Fibroblast of skin of right quadriceps (primary cell): ENCODE measurements at places on chromosomes 13 and 19.

- peak; percentile 84 for DNase-seq
Observed at GRCh38 chr19:9323557-9323918, 441 bp upstream of the ZNF559 start.

DNA sequence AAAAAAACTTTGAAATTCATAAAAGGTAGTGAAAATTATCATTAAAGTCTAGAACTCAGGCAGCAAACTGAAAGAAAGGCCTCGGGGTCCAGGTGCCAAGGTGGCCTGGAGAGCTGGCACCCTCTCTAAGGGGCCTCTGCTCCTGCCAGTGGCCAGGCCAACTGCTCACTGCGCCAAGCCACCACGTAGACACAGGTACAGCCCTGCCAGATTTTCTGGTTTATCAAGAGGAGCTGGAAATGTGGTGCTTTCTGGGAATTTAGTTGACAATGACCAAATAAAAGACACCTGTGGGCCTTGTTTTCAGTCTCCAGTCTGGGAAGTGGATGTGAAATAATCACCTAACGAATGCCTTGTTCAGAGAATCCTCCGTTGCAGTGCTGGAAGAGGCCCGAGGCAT, 22.8 kb downstream of the ZNF574 start:
- no peak for DNase-seq

DNA sequence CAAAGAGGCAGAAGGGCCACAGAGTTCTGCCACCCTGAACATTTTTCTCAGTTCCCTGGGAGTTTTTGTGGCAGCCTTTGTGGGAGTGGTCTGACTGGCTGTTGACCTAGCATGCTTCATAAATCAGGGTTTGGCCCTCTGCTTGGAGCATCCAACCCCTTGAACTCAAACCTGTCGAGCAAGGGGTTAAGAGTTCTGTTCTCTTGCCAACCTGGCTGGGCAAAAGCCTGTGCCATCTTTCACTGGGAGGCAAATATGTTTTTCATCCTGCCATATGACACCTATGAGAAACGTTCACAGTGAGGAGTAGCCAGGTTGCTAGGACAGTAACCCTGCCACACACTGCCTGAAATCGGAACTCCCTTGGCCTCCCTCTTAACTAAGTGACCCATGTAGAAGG, 7.7 kb upstream of the TEX26 start:
- DNase-seq, result no peak

DNA sequence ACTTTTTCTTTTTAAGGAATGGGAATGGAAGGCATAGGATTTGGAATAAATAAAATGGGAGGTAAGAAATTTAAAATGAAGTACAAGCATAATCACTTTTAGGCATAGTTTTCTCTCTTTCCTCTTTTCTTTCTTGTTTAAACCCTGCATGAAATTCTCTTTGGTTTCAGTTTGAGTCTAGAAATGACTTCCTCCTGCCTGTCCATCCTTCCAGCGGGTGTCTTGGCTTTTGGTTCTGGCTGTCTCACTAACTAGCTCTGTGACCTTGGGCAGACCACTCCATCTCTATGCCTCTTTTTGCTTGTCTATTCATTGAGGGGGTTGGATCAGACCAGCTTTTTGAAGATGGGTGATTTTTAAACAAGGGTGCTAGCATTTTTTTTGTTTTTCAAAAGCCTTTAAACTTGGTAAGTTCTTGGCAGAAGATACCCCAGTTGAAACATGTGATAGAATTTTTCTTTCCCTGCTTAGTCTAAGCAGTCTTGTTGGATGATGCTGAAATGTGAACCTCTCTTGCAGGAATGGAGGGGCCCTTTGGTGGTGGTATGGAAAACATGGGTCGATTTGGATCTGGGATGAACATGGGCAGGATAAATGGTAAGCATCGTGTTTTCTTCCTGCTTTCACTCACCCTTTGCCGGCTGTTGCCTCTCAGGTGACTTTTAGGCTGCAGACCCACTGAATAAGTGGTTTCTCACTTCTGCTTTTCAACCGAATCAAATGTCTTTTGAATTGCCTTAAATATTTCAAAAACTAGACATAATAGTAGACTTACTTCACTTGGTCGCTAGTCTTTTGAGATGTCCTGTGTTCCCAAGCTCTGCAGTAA, 28.6 kb downstream of the PRAM1 start:
- no peak for DNase-seq

DNA sequence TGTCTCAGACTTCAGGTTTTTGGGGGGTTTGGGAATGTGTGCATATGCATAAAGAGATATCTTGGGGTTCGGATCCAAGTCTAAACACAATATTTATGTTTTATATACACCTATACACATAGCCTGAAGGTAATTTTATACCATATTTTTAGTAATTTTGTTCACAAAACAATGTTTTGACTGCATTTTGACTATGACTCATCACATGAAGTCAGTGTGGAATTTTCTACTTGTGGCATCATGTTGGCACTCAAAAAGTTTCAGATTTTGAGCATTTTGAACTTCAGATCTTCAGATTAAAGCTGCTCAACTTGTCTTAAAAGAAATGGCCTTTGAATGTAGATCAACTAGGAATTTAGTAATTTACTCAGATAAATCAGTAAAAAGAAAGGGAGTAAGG, 712.9 kb upstream of the GPC6 start:
- DNase-seq, result no peak

- no peak for DNase-seq
Observed at GRCh38 chr19:16018106-16018755, 58.1 kb upstream of the TPM4 start.

DNA sequence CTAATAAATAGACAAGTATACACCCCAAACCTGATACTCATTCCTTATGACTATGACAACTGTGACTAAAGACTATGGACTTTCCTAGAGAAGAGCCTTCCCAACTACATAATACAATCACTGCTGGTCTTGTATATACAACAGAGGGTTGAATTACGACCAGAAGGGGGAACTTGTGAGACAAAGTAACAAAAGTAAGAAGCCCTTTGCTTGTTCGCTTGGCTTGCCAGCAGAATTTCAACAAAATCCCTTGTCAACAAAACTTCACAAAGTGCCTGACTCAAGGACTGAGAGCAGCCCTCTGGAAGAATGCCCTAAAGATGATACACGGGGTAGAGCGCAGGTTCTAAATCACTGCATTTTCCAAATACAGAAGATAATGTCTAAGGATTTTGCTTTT, 99.4 kb downstream of the WASF3 start:
- DNase-seq, result no peak

GRCh38 chr19:48660852-48661710, 11.7 kb downstream of the NTN5 start:
- DNase-seq, result peak; percentile 85

DNA sequence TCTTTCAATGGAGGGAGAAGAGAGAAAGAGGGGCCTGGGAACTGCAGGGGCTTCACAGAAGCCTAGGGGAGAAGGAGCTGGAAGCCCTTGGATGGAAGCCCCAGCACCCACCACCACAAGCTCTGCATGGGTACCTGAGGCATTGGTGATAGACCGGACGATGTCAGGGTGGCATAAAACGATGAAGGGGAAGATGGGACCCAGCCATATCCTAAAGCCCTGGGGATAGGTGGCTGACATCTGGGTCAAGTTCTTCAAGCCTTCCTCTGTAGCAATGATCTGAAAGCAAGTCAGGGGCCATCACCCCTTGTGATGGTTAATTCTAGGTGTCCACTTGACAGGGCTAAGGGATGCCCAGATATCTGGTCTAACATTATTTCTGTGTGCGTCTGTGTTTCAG, 11.2 kb upstream of the OR10H5 start:
- no peak for DNase-seq

GRCh38 chr19:3132971-3133792, 2.7 kb upstream of the GNA15 start:
- DNase-seq, result peak; percentile 67

GRCh38 chr19:10036601-10037071, 23.4 kb downstream of the RDH8 start:
- DNase-seq, result no peak

- no peak for DNase-seq
Observed at GRCh38 chr19:39064405-39064804, 19.8 kb upstream of the ACP7 start.

DNA sequence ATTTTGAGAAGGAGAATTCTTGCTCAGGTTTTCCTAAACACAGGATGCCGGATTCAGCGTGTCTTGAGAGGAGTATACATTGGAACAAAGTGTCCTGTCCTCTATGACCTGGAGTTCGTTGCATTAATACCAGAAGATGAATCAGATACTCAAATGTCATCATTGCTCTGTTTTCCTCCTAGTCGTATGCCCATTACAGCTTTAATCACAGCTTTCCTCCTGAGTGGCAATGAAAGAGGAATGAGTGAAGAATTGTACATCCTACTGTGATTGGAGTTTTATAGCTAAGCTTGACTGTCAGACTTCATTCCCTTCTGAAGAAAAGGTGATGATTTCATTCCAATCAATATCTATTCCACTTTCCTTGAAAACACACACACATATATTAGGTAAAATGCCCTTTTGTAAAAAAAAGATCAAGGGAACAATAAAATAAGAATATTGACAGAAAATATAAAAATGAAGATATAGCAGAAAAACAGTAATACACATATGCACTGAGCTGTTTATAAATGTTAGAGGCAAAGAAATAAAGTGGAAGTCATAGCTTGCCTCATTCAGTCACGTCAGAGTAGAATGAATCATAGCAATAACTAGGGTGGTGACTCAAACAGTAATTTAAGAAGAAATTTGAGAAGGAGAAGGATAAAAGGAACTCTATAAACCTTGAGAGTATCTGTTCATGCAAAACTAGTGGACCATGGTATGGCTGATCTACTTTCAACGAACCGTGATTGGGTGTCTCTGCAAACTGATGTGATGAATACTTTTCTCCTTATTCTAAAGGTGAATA, 501.5 kb downstream of the SUCLA2 start:
- peak; percentile 87 for DNase-seq

DNA sequence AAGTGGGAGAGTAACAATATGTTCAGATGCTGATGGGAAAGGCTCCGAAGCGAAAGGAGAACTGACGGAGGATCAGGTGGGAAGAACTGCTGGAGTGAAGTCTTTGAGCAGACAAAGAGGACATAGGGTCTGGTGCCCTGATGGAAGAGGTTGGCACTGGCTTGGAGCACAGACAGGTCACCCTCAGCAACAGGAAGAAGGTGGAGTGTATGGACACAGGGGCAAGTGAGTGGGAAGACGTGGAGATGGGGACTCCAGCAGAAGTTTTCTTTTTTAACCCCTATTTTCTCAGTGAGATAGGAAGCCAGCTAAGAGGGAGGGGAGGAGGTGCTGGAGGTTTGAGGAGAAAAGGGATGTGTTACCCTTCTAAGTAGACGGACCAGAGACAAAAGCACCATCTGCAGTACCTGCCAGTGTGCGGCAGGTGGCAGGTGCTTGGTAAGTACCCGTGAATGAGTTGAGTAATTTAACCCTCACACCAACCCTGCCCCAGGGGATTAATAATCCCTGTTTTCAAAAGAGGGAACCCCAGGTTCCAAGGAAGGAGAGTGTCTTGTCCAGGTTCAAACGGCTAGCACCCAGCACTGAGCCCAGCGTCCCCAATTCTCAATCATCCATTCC, 11.2 kb downstream of the HAS1 start:
- peak; percentile 44 for DNase-seq

- DNase-seq, result no peak
Observed at GRCh38 chr13:98143157-98143553, 261 bp downstream of the FARP1 start.

- DNase-seq, result no peak
Observed at GRCh38 chr13:112150352-112150751, 83.4 kb downstream of the SOX1 start.

- no peak for DNase-seq
Observed at GRCh38 chr19:53892981-53893325, 11.0 kb downstream of the PRKCG start.

GRCh38 chr19:39398297-39398864, 7.2 kb downstream of the MED29 start:
- peak; percentile 66 for DNase-seq

DNA sequence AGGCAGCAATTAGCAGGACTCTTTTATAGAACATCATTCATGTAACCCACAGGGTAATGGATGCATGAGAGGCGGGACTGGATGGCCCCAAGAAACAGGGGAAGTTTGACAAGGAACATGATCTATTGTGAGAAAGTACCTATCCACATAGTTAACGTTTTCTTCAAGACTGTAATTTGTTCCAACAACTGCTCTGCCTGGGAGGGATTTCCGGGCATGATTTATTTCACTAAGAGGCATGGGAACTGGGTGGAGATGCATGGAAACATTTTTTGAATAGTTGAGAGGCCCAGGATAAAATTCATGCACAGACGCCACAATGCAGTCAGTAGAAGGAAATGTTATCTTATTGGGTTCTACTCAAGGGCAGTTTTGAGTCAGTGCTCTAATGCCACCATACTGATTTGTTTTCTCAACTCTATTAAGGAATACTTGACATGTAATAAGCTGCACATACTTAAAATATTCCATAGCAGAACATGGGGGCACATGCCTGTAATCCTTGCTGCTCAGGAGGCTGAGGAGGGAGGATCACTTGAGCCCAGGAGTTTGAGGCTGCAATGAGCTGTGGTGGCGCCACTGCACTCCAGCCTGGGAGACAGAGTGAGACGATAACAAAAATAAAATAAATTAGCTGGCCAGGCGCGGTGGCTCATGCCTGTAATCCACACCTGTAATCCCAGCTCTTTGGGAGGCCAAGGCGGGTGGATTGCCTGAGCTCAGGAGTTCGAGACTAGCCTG, 9.9 kb upstream of the ATG4D start:
- DNase-seq, result peak; percentile 87

DNA sequence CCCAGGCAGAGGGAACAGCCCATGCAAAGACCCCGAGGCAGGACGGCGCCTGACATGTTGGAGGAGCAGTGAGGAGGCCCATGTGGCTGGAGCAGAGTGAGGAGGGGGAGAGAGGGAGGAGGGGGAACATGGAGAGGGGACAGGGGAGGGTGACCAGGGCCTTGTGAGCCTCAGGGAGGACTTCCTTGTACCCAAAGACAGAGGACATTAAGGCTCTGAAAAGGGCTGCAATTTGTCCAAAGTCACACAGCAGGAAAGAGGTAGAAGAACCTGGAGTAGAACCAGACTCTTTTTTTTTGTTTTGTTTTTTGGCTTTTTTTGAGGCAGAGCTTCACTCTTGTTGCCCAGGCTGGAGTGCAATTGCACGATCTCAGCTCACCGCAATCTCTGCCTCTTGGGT, 67.2 kb downstream of the CELF5 start:
- no peak for DNase-seq

- DNase-seq, result no peak
Observed at GRCh38 chr19:29520390-29520789, 5.4 kb upstream of the VSTM2B start.

DNA sequence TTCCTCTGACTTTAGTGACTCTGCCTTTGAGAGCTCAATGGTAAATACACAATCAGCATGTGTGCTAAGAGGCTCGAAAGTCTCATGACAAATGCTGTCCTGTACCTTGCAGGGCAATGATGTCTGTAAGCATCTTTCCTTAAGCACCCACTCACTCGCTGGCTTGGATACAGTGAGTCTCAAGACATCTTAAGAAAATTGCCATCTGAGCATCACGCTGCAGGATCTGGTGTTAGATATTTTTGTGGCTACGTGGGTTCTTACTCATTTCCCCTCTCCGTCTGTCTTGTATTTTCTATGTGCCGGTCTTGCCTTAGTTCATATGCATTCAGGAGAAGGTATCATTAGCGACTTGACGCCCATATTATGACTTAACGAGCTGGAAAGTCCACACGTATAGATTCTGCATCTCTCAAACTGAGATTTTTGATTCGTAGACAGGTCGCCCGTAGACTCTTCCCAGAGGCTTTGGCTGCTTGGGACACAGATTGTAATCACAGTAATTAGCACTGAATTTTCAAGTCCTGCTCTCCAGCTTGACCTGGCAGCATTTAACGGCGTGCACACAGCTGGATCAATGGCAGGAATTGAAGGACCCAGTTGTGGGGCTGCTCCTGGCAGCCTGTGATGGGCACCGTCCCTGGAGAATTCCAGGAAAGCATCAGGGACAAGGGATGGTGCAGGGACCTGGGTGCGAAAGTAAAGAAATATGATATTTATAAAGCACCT, 231.2 kb downstream of the ZIC5 start:
- DNase-seq, result peak; percentile 62
